ENCODE measurements at places on chromosomes 12 and 14.

- DNase-seq: no peak
Observed at GRCh38 chr14:55536204-55536708, 43.8 kb upstream of the KTN1 start.

- DNase-seq: no peak
Observed at GRCh38 chr12:20946732-20947131, 136.2 kb downstream of the SLCO1B3 start.

GRCh38 chr12:69459477-69459876, 10.7 kb upstream of the FRS2 start:
- no peak for DNase-seq

GRCh38 chr12:6346235-6346832, 4.5 kb upstream of the TNFRSF1A start:
- no peak for DNase-seq

GRCh38 chr12:6536894-6537579, 2.7 kb downstream of the GAPDH start:
- no peak for DNase-seq

GRCh38 chr14:75077794-75078193, 8.4 kb downstream of the ZC2HC1C start:
- DNase-seq: no peak

- no peak for DNase-seq
Observed at GRCh38 chr14:68554231-68554630, 238.6 kb downstream of the ZFP36L1 start.

DNA sequence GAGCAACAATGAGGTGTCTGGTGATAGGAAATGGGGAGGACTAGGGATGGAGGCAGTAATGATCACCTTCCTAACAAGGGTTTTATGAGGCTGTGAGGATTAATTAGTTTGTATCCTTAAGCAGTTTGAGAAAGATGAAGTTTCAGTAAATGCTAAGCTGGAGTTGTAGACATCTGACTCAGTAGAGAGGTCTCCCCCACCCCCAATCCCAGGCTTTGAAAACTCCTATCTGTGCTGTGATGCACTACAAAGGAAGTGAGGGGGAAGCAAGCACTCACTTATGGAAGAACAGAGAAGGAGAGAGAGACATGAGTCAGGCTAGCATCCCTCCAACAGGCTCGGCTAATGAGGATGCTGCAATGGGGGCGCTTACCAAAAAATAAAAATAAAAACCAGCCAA, 5.5 kb upstream of the BCL11B start:
- DNase-seq: no peak

- no peak for DNase-seq
Observed at GRCh38 chr14:71021347-71022011, 114.2 kb downstream of the PCNX1 start.

- no peak for DNase-seq
Observed at GRCh38 chr14:104514156-104514848, 65.3 kb upstream of the C14orf180 start.

- no peak for DNase-seq
Observed at GRCh38 chr12:91609283-91609682, 426.7 kb upstream of the DCN start.

DNA sequence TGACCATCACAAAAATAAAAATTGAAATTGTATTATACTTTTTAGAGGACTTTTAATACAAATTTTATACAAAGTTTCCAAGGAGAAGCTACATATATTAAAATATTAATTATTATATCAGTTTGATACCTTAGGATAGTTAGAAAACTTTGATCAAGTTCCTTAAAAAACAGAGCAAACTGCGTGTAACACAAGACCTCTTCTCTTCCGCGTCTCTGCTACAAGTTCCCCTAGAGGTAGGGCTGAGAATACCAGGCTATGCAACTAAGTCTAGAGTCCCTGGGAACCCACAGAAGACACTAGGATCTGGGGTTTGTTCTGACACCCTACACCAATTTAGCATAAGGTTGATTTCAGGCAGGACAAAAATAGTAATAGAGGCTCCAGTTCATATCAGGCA, 319.0 kb downstream of the FOXG1 start:
- DNase-seq: no peak

- peak; percentile 88 for DNase-seq
Observed at GRCh38 chr12:121776190-121777098, 17.0 kb downstream of the RHOF start.

GRCh38 chr12:79373896-79374499, 316.8 kb downstream of the PAWR start:
- DNase-seq: no peak

- DNase-seq: no peak
Observed at GRCh38 chr12:26771861-26772260, 61.1 kb downstream of the ITPR2 start.

DNA sequence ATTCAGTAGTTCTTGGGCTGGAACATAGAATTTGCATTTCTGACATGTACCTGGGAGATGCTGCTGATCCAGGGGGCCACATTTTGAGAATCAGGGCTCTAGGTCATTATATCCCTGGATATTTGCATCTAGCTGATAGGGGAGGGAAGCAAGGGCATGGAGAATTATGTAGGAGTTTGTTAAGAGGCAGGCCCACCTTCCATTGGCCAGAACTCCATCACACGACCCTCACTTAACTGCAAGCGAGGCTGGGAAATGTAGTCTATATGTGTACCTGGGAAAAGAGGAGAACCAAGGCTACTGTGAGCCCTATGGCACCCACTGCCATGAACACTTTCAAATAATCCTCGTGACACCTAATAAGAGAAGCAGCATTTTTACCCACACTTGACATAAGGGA, 657.6 kb downstream of the MED13L start:
- DNase-seq: no peak

GRCh38 chr12:49642370-49642802, 19.0 kb downstream of the PRPF40B start:
- DNase-seq: no peak

DNA sequence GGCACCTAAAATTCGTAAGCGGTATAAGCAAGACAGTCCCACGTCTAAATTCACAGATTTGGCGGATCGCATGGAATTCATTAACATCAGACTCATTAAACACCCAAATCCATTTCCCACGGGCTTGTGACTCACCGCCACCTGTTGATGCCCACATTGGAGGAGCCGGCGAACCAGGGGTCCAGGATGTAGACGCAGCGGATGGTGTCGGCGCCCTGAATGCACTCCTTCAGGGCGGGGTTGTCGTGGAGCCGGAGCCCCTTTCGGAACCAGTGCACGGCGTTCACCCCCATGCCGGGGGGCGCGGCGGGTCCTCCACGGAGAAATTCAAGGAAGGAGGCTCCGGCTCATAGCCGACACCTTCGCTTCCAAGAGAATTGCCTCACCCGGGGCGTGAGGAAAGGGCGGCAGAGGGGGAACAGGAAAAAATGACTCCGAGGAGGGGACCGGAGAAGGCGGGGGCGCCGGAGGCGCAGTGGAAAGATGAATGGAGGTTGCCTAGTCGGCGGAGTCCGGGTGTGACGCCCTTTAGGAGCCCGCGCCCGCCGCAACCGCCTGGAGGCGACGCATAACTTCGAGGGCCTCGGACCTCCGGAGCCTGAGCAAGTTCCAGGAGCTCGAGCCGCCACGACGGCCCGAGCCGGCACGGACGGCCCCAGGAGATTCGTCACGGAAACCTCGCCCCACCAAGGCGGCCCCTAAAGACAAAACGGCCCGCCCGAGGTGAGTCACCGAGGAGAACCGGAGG, 506 bp downstream of the CRY1 start:
- peak; percentile 76 for DNase-seq

DNA sequence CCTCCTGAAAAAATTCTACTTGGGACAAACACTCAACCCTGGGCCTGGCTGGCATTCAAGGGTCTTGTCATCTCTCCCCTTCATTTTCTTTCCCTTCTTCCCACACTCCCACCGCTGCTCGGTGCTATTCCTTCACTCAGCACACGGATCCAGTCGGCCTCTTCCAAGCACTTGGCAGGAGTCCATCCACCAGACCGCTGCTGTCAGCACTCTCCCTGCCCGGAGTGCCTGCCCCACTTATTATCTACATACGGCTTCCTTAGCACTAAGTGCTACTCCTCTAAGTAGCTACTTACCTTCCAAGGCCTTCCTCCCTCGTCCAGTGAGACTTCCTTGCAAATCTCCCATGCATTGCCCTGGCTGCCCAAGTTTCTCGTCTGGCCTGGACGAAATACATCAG, 29.8 kb downstream of the CALM1 start:
- DNase-seq: no peak

DNA sequence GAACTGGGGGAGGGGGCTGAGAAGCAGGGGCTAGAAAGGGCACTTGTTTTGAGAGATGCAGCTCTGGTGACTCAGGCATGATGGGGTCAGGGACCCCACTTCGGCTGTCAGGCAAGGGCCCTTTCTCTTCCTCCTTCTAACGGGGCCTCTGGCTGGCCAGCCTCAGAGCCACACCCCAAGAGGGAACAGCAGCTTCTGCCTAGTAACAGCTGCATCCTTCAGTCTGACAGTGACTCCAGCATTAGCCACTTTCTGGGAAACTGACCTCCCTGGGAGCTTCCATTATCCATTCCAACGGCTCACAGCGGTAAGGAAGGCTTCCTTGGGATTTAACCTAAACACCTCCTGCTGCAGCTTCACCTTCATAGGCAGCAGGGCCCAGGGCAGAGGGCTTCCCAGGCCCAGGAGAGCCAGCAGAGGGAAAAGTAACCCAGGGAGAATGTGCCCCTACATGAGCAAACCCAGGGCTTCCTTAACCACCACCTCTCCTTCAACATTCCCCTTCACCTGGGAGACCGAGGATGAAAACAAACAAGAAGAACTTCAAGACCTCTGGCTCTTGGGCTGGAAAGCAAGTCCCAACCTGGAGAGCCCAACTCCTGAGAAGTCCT, 2.7 kb downstream of the NCKAP5L start:
- no peak for DNase-seq

DNA sequence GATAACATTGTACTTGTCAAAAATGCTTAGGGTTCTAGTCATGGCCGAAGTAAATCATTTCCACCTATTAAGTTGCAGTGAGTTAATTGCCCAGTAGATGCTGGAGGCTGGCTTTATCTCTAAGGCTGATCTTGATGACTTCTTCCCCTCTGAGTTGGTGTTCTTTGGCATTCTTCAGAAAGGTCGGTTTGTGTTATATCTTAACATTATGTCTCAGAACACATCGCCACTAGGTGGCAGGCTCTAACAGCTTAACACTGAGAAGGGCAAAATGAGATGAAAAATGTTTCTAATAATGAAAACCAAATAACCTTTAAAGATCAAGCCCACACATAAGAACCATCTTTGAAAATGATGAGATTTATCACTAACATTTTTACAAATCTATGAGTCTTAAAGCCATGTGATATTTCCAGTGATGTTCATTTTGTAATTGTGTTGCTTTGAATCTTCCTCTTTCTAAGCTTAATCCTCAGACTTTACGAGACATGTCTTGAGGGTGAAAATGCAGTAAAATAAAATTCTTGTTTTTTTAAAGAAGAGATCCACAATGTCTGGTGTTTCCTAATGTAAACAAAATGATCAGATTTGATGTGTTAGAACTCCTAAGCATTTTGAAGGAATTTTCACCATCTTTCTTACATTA, 28.6 kb downstream of the SUDS3 start:
- DNase-seq: peak; percentile 18

- no peak for DNase-seq
Observed at GRCh38 chr12:122208073-122208820, 4.7 kb downstream of the B3GNT4 start.

- no peak for DNase-seq
Observed at GRCh38 chr12:25058658-25059058, 109.8 kb upstream of the BCAT1 start.

DNA sequence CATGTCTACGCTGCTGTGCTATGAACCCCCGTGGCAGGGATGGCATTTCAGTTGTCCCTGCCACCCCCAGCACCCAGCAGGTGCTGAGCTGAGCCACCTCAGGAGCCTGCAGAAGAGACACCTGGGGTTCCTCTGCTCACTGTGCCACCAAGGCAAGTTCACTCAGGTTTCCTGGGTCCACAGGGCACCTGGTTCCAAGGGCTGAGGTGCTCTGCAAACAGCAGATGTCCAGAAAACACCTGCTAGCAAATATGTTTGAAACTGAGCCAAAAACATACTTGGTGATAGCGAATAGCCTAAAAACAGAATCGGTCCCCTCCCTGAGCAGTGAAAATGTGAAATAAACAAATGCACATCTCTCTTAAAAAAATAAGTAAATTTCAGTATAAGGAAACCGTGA, 35.6 kb upstream of the GPR68 start:
- no peak for DNase-seq

- DNase-seq: no peak
Observed at GRCh38 chr14:84492685-84493084, 1037.3 kb upstream of the FLRT2 start.

DNA sequence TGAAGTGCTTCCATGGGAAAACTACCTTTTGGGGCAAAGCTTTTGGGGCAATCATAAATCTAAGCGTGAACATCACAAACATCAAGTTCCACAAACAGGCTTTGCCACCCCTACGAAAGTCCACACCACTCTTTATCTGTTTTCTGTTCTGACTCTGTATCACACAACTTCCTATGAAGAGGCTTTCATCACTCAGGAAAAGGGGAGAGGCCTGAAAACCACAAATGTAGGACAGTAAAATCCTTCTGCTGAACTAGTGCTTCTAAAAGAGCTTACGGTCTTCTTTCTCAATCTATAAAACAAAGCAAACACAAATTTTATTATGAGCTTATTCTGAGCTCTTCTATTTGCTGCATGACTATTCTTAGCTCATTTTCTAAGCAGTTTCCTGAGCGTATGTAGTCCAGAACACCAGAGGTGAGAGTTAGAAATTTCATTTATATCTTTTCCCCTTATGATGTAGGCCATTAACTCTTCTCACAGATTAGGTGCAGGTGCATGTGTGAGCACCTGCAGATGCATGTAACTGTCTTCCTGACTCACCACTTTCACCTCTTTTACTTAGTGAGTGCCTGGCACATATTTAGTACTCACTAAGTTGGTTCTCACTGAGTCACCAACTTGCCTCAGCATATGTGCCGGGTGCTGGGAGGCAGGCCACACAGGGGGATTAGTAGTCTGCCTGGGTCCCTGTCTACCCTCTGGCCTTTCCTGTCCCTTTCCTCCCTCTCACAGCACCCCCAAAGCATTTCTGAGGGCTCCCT, 32.9 kb upstream of the SYCP3 start:
- DNase-seq: no peak

DNA sequence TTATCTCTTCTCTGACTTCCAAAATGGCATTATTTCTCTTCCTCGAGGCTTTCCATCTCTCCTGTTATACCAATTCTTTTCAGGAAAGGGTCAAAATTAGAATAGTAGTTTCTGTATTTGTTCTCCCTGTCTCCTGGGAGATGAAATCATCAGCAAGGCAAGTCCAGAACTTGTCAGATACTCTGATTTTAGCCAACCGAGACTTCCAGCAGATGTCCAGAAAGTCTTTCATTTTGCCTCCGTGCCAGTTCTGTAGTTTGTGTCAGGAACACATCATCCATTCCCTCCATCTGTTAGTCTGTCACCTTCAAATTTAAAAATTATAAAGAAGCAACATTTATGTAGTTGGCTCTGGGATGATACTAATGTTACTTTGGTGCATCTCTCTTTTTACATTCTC, 275.7 kb downstream of the CCDC59 start:
- no peak for DNase-seq

Data from activated CD4-positive, alpha-beta T cell treated with anti-CD3 and anti-CD28 coated beads for 1 hour (primary cell).